ENCODE measurements at places on chromosomes 7 and 10.

- DNase-seq = no peak
Measured at GRCh38 chr10:25493122-25493893, 318.5 kb downstream of the GPR158 start.

DNA sequence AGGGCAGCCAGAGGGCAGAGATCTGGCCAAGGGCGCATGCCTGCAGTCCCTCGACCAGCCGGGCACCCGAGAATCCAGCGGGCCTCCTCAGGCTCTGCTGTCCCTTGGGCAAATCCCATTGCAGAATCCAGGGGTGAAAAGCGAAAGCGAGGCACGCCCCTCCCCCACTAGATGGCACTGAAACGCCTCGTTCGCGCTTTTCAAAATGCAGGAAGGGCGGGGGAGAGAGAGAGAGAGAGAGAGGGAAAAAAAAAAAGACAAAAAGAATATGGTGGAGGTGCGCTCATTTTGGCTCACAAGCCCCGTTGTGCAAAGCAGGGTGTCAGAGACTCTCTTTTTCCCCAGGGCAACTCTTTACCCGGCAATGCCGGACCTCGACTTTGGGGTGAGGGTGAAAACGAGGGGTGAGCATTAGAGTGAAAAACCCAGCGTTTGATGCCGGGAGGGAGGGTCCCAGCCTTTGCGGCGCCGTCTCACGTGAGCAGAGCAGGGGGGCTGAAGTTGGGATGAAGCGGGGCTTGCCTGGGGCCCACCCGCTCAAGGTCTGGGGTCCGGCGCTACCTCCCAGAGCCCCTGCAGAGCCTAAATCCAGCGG lies 2.5 kb upstream of the TMEM178B start:
- no peak for DNase-seq

DNA sequence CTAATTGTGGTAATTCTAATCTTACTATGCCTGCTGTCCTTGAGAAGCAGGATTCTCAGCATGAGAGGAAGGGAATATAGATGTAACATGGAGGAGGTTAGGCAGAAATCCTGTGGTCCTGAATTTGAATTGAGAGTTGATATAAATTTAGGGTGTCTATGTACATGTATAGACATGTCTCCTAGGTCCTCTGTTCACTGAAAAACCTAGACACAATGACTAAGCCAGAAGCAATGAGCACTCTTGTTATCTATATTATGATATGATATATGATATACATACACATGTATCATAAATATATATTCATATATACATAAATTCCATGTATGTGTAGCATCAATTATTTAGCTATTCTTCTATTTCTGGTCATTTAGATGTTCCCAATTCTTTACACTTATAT lies 173.3 kb upstream of the MKLN1 start:
- no peak for DNase-seq

DNA sequence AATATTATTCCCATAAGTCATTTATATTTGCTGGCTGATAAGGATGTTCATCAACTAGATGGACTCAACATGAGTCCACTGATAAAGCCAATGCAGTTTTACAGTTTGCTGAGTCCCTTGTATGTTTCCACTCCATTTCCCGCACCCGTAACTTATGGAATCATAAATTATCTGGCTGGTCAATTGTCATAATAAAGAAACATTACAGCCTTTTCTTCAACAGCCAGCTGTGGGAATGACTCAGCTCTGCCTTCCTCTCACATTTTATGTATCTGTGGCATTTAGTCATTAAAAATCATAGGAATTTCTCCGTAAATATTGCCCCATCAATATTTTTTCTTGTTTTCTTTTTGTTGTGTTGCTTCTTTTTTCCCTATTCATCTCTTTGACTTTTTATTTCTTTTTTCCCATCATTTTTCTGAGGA lies 22.3 kb upstream of the TMEM26 start:
- DNase-seq = no peak

GRCh38 chr10:18753312-18753895 lies 94.2 kb downstream of the ARL5B start:
- no peak for DNase-seq

DNA sequence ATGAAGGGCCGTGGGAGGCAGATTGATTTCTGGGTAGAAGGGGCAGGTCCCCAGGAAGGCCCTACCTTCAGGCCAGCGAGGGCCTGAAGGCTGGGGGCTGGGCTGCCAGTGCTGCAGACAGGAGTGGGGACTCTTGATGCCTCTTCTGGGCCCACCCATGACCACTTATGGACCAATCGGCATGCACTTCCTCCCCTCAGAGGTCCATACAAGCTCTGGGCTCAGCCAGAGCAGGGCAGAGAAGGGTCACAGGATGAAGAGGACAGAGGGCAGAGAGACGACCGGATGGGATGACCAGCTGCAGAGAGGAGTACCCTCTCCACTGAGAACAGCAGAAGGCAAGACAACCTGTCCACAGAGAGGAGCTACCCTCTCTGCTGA lies 120.1 kb downstream of the DYNC2I1 start:
- no peak for DNase-seq

DNA sequence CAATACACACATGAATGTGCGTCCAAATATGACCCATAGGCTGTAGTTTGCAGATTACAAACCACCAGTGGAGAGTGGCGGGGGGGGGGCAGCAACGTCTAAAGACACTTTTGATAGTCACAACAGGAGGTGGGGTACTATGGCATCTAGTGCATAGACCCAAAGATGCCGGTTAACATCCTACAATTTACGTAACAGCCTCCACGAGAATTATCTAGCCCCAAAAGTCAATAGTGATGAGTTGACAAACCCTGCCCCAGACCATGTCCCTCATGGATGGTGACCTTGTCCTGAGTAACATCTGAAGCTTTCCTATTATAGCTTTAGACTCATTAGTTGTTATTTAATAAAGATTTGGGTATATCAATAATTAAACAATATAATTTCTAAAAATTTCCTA lies 31.6 kb downstream of the USP6NL start:
- DNase-seq = no peak
